NCI-H526 (cell line): ENCODE measurements at places on chromosomes 13 and 19.

DNA sequence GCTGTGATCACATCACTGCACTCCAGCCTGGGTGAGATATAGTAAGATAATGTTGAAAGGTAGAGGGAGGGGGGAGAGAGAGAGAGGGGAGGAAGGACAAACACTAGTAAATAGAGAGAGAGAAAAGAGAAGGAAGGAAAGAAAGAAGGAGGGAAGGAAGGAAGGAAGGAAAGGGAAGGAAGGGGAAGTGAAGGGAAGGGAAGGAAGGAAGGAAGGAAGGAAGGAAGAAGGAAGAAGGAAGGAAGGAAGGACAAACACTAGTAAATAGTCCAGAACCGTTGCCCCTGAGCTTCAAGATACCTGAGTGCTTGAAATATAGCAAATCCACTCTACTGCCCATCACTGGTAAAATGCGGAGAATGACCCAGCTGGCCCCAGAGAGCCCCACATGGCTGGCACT, 156.5 kb upstream of the ZNF507 start:
- no peak for DNase-seq

GRCh38 chr13:21218351-21219035, 42.0 kb downstream of the MRPL57 start:
- no peak for DNase-seq

DNA sequence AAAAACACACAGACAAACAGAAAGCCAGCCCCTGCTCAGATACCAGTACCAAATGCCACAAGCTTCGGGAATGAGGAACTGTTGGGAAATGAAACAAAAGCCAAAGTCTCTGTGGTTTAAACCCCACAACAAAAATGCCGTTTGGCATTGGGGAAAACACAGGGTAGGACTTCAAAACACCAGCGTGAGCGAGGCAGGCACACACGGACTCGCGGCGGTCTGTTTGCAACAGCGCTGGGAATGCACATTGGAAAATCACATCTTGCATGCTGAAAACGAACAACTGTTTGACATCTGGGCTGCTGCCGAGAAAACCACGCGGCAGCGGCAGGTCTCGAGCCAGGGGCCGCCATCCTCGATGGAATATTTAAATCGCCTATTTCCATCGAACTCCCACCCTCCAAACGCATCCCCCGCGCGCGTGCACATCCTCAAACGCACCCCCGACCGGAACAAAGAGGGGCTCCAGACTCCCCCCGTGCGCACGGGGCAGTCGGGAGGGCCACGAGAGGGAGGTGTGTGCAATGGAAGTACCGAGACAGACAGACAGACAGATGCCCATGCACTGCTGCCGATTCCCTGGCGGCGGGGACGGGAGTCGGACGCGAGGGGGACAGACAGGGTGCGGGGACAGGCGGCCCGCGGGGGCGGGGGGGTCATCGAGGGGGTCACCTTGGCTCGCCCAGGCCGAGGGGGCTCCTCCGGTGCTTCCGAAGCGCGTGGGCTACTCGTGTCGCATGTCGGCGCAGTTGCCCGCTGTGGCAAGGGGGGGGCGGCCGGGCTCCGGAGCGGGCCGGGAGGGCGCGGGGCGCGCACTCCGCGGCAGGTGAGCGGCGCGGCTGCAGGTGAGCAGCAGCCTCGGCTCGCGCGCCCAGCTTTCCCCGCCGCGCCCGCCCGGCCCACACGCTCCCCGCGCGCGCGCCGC, at the start of gene GPR12:
GPR12 (minus strand) TSS at position 880 of the 925 bp plus-strand sequence. CDS start 959 bp downstream, outside the sequence.
- peak; percentile 63 for DNase-seq

DNA sequence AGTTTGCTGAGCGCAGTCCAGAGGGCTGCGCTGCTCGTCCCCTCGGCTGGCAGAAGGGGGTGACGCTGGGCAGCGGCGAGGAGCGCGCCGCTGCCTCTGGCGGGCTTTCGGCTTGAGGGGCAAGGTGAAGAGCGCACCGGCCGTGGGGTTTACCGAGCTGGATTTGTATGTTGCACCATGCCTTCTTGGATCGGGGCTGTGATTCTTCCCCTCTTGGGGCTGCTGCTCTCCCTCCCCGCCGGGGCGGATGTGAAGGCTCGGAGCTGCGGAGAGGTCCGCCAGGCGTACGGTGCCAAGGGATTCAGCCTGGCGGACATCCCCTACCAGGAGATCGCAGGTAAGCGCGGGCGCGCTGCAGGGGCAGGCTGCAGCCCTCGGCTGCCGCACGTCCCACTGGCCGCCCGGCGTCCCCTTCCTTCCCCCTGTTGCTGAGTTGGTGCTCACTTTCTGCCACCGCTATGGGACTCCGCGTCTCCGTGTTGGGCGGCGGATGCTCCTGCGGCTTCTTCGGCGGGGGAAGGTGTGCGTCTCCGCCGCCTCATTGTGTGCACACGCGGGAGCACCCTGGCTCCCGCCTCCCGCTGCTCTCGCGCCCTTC, 772 bp downstream of the GPC6 start:
- peak; percentile 88 for DNase-seq

GRCh38 chr13:27264648-27265047, 6.0 kb upstream of the RASL11A start:
- no peak for DNase-seq

GRCh38 chr13:35917252-35917941, 213.8 kb downstream of the DCLK1 start:
- no peak for DNase-seq

GRCh38 chr13:110371550-110372465, 64.7 kb downstream of the COL4A2 start:
- DNase-seq: no peak
